ENCODE measurements at places on chromosomes 2 and 18.

DNA sequence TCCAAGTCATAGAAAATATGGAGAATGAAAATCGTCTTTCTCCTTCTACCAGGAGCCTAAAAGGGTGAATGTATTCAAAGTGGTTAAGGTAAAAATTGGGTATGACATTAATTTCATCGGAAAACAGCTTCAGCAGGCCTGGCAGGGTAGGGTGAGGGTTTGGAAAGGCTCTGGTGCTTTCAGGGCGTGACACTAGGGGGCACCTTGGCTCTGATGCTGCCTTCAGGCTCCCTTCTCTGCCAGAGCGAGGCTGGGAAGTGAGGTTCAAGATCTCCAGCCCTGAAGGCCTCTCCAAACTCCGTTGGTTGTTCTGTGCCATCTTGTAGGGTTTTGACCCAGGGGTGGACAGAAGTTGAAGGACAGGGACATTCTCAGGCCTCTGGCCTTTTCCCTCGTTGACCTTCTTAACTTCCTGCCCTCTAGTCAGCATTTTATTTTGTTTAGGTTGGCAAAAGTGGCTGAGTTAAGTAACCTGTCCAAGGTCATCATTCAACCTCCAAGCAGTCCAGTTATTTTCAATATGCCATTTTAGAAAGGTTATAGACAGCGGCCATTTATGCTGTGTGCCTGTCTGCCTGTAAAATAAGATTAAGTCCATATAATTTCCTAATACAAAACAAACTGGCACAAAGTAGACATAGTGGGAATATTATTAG is 40.3 kb downstream of the EML6 start:
- no peak for DNase-seq

DNA sequence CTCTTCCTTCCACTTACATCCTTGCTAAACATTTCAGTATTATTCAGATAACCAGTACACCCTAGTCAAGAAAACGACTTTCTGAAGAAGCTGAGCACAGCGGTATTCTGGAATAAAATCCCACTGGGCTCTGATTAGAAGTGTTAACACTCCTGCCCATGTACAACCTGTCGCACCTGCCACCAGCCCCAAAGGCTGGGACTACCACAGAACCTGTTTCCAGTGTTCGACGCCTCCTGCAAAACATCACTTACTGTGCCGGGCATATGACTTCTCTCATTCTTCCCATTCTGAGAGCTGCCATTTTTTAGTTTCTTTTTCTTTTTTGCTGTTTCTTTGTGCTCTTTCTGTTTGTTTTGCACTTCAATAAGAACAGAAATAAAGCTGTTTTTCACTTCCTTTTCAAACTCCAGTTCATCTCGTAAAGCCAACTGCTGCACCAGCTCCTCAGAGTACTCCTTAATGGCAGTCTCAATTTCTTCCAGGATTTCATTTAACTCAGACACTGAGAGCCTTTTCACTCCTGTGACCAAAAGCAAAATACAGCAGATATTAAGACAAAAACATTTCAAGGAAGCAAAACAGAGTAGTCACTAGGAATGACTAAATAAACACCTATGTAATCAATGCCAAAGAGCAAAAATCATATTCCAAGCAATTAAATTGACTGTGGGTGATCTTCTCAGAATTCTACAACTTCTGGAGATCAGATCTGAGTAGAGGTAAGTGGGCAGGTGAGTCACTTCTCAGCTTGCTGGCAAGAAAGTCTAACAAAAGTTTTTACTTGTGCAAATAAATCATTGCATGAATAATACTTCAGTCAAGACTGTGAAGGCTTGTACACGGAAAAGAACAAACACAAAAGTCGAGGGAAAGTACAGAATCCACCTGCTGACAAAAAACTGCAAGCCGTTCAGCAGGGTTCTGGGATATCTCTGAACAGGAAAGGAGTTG is 19.3 kb downstream of the FEZ2 start:
- DNase-seq = no peak

DNA sequence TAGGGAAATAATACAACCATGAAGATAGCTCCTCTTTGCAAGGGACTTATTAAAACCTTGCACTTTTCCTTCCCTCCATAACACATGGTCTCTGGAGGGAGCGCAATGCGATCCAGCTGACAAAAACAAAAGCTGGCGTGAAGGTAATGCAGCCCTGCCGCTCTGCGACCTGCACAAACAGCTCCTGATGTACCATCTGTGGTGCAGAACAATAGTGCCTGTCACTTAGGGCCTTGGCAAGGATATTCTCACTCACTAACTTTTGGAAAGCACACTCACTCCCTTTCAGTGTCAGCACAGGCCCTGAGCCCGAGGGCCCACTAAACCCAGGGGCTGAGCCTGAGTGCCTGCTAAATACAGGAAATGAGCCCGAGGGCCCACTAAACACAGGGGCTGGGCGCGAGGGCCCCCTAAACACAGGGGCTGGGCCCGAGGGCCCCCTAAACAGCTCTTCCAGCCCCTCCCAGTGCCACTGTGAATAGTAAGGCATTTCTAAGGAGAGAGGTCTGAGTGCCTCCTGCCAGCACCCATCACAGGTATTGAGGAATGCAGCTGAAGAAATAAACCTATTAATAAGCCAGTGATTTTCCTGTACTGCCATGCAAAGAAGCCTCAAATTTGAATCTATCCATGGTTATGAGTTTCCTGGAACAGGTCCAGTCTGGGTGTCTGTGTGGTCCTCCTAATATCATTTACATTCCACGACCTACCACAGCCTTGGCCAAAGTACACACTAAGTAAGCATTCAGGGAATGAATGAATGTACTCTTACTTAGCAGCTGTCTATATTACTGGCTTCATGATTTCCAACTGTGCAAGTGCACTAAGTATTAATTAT is 9.3 kb downstream of the L3MBTL4 start:
- peak; percentile 43 for DNase-seq

GRCh38 chr2:159505196-159505595 is 111.2 kb downstream of the BAZ2B start:
- DNase-seq = peak; percentile 49

DNA sequence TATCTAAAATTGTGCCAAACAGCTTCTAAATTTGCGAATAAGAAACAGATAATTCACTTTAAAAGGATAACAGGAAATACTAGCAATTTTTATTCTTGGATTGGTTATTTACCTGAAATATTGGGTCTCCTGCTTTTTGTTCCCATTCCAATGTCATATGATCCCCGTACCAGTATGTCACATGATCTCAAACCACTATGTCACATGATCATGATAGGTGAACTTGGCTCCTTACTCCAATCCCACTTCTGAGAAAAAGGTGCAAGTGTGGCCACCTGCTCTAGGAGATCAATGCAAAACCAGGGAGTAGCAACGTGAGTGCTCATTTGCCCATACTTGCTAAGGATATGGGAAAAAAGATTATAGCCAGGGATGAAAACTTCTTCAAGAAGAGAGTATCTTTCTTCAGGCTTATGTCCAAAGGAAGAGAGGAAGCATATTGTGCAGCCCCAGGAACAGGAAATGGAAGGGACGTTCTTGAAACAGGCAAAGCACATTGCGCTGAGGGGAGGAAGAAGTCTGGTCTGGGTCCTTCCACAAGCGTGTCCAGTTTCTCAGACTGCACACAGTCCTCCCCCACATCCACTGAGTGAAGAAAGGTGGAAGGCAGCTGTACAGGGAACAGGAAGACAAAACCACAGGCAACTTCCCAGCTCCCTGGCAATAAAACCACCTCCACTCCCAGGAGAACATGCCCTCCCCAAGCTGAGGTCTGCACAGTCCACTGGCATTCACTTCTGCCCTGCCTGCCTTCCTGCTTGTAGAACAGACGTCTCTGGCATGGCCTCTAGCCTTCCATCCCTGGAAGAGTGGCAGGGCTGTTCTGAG is at the start of gene LYG2:
Gene LYG2 (minus strand): TSS at position 176 of the 828 bp plus-strand sequence. CDS start 1,406 bp downstream, outside the sequence.
- DNase-seq = no peak

- no peak for DNase-seq
Measured at GRCh38 chr2:151776367-151776766, 42.1 kb upstream of the NEB start.

DNA sequence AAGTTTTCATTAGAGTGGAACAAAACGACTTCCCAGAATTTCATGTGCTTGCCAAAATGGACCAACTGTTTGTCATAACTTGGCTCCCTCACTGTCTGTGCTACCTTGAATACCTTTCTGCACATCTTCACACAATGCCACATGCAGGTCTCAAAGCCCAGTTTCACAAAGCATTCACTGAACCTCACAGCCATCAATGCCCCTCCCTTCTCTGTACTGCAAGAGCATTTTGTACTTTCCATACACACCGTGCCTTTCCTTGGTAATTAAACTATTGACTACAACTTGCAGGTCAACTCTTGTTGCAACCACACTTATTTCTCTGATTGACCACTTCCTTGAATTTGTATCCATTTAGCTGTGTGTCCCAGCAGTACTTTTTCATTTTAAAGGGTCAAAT is 50.5 kb downstream of the PAX3 start:
- DNase-seq = no peak

DNA sequence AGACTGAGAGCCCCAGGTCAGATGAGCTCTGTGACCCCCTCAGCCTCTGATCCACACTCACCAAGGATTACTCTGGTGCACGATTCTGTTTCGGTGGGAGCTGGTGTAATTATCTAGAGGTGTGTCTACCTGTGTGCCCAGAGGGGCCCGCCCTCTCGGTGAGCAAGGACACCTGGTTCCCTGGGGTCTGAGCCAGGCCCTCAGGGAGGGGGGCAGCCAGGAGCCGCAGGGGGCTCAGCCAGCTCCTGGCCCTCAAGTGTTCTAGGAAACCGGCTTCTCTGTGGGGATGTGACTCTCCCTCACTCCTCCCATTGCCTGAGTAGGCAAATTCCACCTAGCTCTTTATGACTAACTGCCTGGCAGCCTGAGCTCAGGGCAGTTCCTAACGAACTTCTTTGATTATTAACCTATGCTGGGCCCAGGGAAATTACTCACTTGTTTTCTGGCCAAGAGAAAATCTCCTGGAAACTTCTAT is 17.4 kb downstream of the AGAP1 start:
- DNase-seq = peak; percentile 84

DNA sequence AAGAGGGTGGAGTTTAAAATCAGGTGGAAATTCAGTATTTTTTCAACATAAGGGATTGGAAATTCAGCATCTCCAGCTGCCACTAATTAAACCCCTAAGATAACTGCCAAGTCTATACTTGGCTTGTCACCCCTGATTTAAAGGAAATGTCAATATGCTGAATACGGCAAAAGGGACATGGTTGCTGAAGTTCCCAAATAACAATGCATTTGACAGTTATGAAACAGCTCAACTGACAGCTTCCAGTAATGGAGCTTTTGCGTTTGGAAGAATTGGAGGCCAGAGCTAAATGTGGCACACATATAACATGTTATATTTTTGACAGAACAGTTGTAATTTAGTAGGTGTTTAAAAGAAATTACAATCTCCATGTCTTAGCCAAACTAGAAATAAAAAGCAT is 1867.9 kb upstream of the LRRTM1 start:
- no peak for DNase-seq

DNA sequence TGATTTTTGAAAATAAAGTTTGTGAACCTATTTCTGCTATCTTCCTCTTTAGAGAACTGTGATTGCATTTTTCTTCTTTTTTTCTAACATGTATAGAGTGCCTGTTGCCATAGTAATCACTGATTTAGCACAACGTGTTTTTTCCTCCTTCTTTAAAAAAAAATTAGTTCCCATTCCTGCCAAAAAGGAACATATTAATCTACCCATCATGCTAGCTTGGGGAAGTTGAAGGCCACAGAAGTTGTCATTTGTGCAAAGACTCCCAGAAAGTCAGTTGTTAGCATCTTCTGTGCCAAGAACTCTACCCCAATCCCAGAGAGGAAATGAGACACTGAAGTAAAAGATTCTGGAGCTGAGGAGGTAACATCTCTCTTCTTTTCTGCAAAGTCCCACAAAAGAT is 57.3 kb downstream of the SLC8A1 start:
- DNase-seq = no peak

GRCh38 chr2:142395291-142395690 is 264.5 kb upstream of the LRP1B start:
- DNase-seq = no peak

DNA sequence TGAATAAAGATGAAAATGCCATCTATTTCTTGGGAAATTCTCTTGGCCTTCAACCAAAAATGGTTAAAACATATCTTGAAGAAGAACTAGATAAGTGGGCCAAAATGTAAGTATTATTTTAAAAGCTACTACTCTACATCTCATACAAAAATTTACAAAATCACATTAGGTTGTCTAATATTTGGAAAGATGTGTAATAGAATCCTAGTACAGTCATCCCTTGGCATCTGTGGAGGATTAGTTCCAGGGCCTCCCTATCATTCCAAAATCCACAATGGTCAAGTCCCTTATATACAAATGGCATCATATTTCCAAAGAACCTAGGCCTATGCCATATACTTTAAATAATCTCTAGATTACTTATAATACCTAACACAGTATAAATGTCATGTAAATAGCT is 41.2 kb downstream of the KYNU start:
- peak; percentile 16 for DNase-seq

DNA sequence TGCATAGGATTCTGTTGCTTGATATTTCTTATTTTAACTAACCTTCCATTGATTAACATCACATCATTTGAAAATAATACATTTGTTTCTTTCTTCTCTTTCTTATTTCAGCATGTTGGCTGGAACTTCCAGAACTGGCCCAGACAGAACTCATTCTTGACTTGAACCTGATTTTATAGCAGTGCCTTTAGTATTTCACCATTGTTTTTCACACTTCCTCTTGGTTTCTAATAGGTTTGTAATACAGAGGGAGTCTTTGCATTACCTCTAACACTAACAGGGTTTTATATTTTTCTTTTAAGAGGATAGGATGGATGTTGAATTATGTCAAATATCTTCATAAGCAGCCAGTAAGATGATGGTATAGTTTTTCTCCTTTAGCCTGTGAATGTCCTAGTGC is 39.2 kb downstream of the SEMA4F start:
- DNase-seq = no peak

DNA sequence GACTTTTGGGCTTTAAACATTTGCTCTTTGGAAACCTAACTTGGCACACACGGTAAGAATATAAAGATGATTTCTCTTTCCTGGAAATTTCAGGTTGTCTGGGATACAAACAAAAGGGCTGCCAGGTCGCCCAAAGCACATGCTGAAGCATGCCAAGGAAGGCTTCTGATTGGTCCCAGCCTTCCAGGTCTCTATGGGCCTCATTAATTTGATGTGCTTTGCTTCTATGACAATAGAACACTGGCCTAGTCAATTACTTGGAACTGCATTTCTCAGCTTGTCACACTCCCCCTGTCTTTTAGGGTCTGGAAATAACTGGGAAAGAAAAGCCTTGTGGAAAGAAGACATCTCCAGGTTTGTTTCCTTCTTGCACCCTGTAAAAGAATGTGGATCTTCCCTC is 228.9 kb downstream of the ADCYAP1 start:
- DNase-seq = no peak

GRCh38 chr2:191845248-191845715 is 1.6 kb downstream of the CAVIN2 start:
- no peak for DNase-seq

GRCh38 chr2:106885329-106885728 is 638 bp downstream of the ST6GAL2 start:
- peak; percentile 16 for DNase-seq

GRCh38 chr18:42176599-42176998 is 221.6 kb downstream of the PIK3C3 start:
- no peak for DNase-seq

DNA sequence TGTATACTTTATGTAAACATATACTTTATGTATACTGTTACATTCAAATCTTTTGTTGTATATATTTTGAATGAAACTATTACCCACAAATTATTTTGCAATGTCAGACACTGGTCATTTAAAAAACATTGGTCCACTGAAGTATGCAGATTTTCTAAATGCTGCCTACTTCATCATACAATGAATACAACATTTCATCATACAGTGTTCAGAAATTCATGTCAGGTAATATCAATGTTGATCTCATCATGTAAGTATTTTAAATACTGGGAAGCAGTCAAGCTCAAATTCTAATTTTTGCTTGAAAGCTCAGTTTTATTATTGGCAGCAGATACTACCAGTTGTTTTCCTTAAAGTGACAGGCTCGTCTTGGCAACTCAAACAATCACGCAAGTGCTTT is 2.9 kb upstream of the STAT4 start:
- DNase-seq = peak; percentile 26
